Ammon's horn (tissue), 1 donor: ENCODE measurements at places on chromosomes 2 and 18.

- DNase-seq: peak; percentile 63
These were observed 40.1 kb upstream of the CLASP1 start for GRCh38 chr2:121689356-121689755.

- no peak for DNase-seq
These were observed 5.2 kb upstream of the CTDSP1 start for GRCh38 chr2:218394298-218395089.

GRCh38 chr2:144430722-144431391, 89.1 kb downstream of the ZEB2 start:
- peak; percentile 64 for DNase-seq

DNA sequence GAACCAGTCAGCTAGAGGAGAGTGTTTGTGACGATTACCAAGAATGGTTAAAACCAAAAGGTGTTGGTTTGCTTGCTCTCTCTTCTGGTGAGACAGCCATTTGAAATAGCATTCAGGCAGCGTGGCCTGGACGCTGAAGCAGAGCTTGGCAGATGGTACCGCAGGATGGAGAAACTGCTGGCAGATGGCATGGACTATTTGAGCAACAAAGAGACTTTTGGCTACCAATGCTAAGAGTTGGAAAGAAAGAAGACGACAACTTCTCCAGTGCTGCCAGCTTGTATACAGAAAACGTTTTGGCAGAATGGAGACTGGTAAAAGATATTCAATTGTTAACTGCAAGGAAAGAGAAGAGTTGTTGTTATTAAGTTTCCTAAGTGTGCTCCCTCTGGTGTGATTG, 315.0 kb downstream of the PARD3B start:
- peak; percentile 78 for DNase-seq

DNA sequence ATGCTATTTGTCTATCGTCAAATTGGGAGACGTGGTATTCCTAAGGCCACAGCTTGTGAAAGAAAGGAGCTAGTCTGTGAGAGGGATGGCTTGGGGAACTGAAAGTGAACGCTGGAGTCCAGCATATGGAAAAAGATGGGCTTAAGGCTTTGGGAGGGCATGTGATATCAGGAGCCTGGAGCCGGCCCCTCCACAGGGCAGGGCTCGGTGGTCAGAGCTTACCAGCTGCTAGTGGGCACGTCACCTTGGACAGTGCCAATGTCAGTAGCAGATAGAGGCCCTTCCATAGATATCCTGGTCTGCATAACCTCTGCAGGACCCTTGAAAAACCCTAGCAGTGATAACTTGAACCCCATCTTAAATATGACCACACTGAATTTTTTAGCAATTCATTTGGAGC, 259.1 kb upstream of the RAB6C start:
- DNase-seq: no peak

GRCh38 chr2:230410861-230411569, 5.0 kb upstream of the SP100 start:
- DNase-seq: no peak

DNA sequence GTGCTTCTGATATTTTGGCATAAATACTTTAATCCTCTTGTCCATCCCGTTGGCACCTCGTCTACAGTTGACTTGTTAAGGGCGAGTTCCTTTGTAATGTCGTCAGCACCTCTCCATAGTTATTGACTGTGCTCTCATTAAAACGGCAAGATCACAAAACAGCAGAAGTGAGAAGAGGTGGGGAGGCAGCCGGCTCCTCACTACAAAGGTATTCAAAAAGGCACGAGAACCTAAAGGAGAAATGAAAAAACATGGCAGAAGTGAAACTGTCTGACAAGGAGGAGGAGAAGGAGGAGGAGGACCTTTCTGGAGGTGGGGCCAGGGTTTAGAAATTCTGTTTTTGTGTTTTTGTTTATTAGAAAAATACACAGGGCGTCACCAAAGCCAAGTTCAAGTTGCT, 235.6 kb downstream of the BCL11A start:
- DNase-seq: no peak

DNA sequence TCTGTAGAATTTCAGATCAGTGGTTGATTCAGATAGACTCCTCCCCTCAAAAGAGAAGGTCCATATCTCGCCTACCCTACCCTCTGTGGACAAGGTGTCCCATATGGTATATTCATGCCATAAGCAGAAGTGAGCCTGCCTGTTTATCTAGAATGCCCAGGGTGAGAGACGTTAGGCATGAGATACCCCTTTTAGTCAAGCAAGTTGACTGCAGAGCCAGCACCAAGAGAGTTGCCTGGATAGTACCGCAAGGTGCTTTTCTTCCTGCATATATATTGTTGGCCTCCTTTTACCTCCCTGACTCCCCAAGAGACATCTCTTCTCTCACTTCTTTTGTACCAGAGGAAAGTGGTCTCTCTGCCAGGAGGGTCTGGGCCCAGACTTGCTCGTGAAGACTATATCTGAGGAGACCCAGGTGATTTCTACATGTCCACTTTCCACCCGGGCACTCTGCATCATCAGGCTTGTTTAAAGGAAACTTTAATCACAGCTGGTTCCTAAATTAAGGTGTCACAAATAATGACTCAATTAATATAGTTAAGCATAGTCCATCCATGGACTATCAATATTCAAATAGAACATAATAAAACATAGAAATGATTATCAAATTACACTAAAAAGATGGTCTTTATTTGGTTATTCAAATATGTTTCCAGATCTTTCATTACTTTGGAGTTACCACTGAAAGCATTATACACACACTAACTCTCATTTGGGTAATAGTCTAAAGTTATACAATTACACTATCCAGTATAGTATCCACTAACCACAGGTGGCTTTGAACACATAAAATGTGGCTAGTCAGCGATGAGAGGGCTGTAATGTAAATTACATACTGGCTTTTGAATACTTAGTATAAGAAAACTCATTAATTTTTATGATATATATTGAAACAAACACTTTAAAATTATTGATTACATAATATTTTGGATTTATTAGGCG, 4.1 kb downstream of the ITGA4 start:
- no peak for DNase-seq

- DNase-seq: no peak
These were observed 27.7 kb downstream of the SERPINB8 start for GRCh38 chr18:63997606-63998005.

GRCh38 chr2:199464606-199465352, 7.0 kb upstream of the SATB2 start:
- DNase-seq: no peak

- DNase-seq: no peak
These were observed 21.2 kb upstream of the NTSR2 start for GRCh38 chr2:11691076-11691660.

- no peak for DNase-seq
These were observed 173.4 kb upstream of the FANCL start for GRCh38 chr2:58414506-58414905.
